AG08395 (cell line): ENCODE measurements at places on chromosomes 6 and 20.

GRCh38 chr20:47605673-47606413 is 104.2 kb downstream of the NCOA3 start:
- no peak for DNase-seq

GRCh38 chr20:10917826-10918225 is 244.0 kb upstream of the JAG1 start:
- DNase-seq = no peak

DNA sequence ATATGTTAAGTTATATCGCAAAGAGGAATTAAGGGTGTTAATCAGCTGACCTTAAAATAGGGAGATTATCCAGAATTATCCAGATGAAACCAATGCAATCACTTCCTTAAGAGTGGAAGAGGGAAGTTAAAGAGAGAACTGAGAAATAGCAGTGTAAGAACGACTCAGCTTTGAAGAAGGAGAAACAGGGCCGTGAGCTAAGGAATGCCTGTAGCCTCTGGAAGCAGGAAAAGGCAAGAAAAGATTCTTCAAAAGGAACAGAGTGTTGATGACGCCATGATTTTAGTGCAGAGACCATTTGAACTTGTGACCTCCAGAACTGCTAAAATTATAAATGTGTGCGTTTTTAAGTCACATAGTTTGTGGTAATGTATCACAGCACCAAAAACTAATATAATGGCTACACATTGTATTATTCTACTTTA is 32.7 kb downstream of the ILRUN start:
- DNase-seq = no peak

DNA sequence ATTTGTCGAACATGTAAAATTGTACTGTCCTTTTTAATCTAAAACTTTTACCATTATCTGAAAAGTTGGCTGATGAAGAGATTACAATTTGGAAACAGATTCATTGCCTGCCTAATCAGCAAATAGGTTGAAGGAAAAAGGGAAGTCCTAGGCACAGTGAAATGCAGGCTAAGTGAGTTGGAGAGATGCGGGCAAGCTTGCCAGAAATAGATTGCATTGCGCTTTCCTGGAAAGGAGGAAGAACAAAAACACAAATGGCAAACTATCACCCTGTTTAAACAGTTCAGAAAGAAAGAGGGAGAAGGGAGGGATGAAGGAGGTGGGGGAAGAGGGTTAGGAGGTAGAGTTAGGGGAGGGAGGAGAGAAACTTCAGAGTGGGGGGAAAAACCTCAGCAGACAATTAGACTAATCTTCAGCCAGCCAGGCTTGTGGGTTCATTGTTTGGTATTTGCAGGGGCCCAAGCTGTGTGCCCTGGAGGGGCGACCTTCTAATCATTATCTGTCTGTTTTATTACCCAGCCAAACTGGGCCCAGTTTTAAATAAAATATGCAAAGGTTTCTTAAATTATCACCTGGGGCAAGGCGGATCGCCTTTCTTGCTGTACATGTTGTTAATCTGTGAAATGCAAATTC is 465.2 kb downstream of the TFAP2B start:
- DNase-seq = no peak

GRCh38 chr6:3868544-3868943 is 19.4 kb downstream of the FAM50B start:
- peak; percentile 52 for DNase-seq
